ENCODE measurements at places on chromosomes 4 and X. TPM values are rescaled to one million over a fixed set of nuclear protein-coding genes. Genes with fewer than 3 reads are reported as not detected.

ADGRG2 gene
- not detected for total RNA-seq

- DNase-seq, result no peak
Measured at GRCh38 chrX:47585273-47585672, 3.0 kb downstream of the TIMP1 start.

- no peak for DNase-seq
Measured at GRCh38 chrX:118729042-118729652, 1.7 kb downstream of the IL13RA1 start.

DNA sequence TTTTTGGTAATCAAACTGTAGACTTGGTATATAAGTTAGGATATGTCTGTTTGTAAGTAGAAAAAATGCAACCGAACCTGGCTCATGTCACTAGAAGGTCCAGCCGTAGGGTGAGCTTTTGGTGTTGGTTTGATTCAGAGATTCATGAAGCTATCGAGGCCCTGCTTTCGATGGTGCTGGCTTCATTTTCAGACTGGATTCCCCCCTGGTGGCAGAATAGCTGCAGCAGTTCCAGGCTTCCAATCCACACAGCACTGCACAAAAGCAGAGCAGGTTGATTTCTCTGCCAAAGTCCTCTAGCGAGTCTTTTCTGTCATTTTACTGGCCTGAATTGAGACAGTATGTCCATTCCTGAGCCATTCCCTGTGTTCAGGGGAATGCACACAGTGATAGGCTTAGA lies 33.1 kb downstream of the PDK3 start:
- DNase-seq, result peak; percentile 36

DNA sequence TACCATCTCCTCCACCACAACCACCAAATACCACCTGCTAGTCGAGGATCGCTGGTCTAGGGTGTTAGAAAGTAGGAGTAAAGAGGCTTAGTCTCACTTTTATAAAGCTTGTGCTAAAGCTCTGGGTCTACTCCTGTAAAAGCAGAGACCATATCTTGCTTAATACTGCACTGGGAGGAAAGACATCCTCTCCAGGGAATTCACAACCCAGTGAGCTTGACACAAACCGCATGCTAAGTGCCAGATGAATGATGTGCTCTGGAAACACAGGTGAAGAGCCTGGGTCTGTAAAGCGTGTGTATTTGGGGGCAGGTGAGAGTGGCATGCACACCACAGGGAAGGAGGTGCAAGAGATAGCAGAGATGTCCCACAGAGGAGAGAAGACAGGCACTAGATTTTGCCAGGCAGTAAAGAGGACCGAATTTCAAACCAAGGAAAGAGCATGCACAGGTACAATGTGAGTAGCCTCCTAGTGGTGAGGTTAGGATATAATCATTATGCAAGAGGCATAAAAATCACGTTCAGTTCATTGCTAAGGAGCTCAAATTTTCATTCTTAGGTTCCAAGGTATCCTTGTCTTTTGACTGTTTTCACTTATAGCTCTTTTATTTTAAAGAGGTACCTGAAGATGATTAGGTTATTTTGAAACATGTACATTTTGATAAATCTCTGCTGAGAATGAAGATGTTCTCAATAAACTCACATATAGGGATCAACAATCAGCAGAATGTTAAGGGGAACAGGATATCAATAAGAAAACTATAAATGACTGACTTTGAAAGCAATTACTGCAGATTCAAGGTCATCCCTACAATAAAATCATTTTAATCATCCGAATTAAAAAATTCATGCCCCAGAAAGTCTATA lies 20.7 kb downstream of the TAPT1 start:
- DNase-seq, result peak; percentile 44

FAM241A gene
- total RNA-seq, result 1.2 TPM

- DNase-seq, result no peak
Measured at GRCh38 chr4:931194-931959, 739 bp downstream of the GAK start.

DNA sequence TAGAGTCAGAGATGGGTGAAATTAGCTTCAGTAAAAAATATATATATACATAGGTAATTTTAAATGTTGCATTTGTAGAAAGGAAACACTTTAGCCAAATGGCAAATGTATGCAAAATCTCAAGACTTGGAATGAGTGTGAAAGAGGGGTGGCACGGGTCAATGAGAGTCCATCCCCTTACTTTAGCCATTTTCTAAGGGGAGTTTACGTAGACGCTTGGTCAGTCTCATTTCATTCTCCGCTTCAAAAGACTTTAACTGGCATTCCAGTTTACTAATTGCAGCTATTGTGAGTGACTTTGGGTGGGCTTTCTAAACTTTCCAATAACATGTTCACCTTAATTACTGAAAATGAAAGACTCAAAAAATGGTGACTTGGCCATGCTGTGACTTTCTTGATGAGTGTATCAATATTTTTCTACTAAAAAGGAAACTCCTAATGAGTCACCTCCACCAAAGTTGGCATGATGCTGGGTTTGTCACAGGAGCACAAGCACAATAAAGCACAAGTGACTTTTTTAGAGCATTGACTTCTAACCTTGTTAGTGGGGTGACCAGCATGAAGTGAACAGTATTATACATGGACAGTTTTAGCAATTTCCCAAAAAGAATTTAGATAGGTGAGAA lies 356.0 kb upstream of the RASGEF1B start:
- DNase-seq, result no peak

DNA sequence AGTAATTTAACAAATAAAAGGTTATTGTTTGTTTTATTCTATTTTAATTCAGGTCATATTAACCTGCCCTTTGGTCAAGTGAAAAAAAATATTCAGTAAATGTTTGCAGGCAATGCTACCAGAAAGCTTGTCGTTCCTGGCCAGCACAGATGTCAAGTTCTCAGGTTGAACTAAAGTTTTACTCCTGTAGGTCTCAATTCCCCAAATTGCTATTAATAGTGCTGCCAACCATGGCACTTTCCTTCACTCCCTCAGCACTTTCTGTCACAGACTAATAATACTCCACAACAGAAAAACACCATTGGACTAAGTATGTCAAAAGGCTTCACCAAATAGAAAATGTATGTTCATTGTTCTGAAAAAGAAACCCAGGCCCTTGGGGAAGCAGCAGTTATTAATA lies 79.2 kb upstream of the C4orf54 start:
- DNase-seq, result no peak

GRCh38 chr4:10893395-10893794 lies 208.8 kb upstream of the CLNK start:
- DNase-seq, result peak; percentile 2

DNA sequence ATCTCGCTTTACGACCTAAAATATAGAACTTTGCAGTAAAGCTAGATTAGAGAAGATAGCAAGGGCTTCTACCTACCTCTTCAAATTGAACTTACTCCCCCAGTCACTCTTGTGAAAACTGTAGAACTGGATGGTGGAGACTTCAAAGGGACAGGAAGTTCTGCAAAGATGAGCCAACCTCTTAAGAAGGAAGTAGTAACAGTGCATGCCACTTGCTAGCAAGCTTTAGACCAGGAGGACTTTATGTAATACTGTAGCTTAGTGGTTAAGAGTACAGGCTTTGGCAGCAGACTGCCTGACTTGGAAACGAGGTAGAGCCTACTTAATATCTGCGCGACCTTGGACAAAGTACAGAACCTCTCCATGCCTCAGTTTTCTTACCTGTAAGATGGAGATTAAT lies 27.5 kb upstream of the VBP1 start:
- peak; percentile 51 for DNase-seq

YY2 gene
- total RNA-seq, result 1.8 TPM

DNA sequence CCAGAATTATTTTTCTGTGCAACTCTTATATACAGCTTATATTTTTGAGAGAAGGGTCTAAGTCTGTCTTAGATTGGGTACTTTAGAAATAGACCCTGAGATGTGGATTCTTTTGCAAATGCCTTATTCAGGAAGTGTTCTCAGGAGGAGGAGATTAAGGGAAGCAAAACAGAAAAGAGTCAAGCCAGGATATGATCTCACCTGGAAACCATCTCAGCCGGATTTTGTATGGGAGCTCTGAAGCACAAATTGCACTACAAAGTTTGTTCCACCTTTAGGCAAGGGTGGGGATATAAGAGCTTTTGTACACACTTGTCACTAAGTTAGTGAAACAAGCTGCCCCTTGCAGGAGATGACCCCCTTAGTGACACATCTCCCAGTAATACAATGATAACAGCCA lies 121.2 kb upstream of the GRPR start:
- DNase-seq, result no peak

DNA sequence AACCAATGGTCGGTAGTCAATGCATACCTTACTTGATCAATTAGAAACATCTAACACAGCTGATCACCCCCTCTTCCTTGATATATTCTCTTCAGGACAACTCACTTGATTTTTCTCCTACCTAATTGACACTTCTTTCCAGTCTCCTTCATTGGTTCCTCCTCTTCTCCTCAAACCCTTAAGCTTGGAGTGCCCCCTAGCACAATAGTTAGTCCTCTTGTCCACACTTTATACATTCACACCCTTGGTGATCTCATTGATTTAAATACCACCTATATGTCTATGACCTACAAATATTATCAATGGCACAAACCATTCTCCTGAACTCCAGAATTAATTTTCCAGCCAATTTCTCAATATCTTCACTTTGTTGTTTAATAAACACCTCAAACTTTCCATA lies 724.0 kb downstream of the ADGRL3 start:
- no peak for DNase-seq

GRCh38 chr4:57065730-57066482 lies 44.3 kb downstream of the IGFBP7 start:
- DNase-seq, result no peak

DNA sequence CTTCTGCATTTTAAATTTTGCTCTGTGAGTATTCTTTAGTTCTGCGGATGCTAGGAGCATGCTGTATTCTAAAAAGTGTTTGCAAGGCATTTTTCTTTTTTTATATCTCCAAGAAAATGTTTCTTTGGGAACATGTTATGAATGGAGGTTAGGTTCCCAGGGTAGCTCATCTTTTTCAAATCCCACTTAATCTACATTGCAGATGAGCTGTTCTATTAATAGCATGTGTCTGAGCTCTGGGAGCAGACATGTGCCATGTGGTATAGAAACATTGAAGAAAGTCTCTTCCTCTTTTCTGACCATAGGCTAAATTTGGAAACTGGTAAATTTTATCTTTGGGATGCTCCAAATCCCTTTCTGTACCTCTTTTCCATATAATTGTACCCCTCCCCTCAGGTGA lies 23.2 kb downstream of the DIAPH2 start:
- DNase-seq, result no peak

GRCh38 chr4:155509555-155509954 lies 132.8 kb upstream of the MAP9 start:
- DNase-seq, result no peak

FDCSP gene
- total RNA-seq, result not detected

- peak; percentile 27 for DNase-seq
Measured at GRCh38 chrX:51144828-51145442, 187.7 kb upstream of the NUDT10 start.

DNA sequence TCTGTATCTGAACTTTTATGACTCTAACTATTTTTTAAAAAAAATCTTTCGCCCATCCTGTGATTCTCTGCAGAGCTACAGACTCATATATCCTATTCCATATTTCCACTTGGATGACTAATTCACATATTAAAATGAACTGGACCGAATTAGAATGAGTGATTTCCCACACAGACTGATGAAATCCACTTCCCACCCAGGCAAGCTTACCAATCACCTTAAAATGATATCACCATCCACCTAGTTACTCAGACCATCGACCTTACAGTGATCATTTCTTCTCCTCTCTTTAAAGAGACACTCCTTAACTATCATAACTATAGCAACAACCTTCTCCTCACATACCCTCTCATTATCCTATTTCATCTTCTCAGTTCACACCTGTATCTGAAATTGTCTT lies 34.1 kb upstream of the GUCY1B1 start:
- DNase-seq, result no peak

DNA sequence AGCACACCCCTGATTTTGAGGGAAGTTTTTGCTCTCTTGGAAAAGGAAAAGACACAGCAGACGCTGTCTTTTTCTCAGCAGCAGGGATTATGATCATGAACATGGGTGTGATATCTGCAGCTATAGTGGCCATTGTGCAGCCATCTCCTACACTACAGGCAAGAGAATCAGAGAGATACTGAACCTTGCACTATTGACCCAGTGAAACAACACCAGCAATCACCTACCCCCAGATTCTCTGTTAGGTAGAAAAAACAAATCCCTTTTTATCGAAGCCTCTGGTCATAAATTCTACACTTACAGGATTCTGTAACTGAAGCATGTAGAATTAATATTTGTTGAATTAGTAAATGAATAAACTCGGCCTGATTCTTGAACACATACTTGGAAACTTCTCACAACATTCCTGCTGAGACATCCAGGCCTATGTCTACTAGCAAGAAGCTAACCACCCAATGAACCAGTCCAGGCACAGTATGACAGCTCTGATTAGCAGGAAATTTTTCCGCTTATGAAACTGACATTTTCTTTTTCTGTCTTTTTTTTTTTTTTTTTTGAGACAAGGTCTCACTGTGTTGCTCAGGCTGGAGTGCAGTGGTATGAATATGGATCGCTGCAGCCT lies 5.0 kb upstream of the AFAP1 start:
- no peak for DNase-seq

GRCh38 chr4:89136525-89136924 lies 25.2 kb downstream of the TIGD2 start:
- no peak for DNase-seq

- DNase-seq, result no peak
Measured at GRCh38 chr4:33086331-33086925, 2366.3 kb downstream of the PCDH7 start.

DNA sequence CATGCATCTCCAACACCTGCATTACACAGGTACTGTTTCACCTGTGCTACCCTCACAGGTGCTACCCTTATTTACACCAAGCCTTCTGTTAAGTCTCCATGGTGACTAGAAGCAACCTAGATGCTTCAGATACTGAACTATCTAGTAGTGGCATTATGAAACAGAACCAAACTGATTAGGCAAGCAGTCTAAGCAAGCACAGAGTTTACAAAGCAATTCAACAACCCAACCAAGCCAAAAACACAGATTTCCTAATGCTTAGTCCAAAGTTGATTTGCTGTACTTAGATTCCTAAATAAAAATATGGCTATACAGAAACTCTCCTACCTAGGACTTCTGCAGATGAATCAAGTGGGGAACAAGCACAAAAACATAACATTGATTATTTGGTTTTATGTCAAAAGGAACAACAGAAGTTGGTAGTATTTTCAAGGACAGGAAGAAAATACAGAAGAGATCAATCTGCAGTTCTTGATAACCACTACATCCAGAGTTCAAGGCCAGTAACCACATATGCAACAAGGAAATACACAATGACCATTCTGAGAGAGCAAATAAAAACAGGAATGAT lies 3.2 kb downstream of the TAPT1 start:
- DNase-seq, result no peak

PDE6B gene
- total RNA-seq, result 20.1 TPM

MED28 gene
- total RNA-seq, result 55.7 TPM

DNA sequence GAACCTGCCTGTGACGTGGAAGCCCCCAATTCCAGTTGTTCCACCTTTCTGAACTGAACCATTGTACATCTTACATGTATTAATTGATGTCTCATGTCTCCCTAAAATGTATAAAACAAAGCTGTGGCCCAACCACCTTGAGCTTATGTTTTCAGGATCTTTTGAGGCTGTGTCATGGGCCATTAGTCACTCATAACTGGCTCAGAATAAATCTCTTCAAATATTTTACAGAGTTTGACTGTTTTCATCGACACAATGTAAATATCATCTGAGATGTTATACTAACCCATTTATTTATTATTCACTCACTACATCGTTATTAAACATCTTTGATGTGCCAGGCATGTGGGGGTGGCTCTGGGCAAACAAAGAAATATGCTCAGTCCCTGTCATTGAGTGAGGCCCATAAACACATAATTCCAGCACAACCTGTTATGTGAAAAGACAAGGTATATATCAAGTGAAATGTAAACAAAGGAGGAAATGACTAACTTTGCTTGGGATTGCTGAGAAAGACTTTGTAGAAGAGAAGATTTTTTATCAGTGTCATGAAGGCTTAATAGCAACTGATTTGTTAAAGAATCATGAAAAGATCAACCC lies 34.5 kb upstream of the PPM1K start:
- no peak for DNase-seq
